RKO (cell line): ENCODE measurements at places on chromosomes 13 and 19.
A peak's percentile ranks its signal among the peaks of the same experiment; 100 is the strongest.

GRCh38 chr13:44833626-44834025 lies 155.6 kb downstream of the NUFIP1 start:
- no peak for DNase-seq

DNA sequence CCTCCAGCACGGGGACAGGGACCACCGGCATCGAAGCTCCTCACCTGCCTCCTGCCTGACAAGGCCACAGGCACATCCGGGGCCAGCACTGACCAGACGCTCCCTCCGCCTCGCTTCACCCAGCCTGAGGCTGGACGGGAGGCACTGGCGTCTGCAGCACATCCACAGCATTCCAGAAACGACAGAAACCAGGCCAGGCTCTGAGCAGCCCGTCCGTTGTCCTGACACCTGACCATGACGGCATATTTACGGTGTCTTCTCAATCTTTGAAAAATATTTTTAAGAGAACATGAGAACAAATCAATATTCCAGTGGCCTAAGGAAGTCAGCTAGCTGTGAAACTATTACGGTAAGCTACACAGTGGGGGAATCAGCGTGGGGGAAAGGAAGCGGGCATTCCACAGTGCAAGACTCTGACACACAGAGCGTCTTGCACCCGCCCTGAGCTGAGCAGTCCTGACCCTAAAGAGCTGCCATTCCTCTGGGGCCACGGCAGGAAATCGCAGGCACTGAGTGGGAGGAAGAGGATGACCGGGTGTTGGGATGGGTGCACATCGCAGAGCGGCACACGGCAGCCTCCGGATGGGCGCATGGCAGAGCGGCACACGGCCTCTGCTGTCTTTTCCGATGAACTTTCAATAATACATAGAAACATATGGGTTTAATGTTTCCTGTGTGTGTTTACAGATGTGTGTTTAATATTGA lies 26.8 kb downstream of the RASA3 start:
- DNase-seq: no peak

GRCh38 chr13:24865163-24865953 lies 101.4 kb downstream of the RNF17 start:
- peak; percentile 34 for DNase-seq

GRCh38 chr19:35562336-35562735 lies 1.1 kb downstream of the ATP4A start:
- DNase-seq: no peak

DNA sequence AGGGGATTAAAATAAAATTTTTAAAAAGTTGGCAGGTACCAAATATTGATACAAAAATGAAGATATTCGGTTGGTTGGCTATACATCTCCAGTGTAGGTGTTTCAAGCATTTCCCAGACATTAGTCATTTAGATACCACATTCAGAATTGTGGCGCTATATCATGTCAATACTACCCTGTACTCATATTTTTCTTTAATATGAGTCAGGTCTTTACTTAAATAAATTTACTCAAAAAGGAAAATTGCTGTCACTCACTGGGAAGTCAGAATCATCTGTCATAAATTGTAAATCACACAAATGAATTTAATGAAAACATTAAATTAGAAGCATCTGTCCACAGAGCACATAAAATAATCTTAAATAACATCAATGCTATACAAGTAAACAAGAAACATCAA lies 134.2 kb downstream of the TSHZ3 start:
- peak; percentile 30 for DNase-seq

DNA sequence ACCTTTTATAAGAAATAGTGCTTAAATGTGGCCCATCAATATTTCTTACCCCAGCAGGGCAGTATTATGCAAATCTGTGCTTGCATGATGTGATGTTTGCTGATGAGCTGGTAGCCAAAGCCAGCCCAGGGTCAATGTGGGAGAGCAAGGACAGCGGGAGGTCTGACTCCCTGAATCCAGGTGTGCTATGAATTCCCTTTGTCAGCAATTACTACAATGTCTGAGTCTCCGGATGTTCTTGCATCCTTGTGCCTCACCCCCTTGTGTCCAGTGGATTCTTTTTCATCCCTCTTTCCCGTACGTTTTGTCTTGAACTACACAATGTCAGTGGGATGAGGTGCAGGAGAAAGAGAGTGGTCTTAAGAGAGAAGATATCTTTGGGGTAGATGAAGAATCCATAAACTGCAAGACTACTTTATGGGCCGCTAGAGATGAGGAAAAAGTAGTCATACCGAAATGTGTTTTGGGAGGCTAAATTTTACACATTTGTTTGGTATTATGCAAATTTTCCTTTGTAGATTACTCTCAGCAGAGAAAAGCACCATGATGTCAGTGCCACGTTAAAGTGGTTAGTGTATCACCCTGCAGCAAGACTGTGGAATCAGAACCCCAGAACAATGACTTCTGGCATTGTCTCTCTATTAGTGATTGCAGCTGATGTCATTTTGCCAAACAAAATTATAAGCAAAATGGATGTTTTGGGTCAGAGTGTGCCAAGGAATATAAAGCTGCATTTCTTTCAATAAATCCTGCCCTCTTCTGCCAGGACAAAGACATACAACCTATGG lies 53.5 kb upstream of the TSHZ3 start:
- DNase-seq: no peak

GRCh38 chr13:66745307-66745706 lies 484.8 kb downstream of the PCDH9 start:
- DNase-seq: no peak

DNA sequence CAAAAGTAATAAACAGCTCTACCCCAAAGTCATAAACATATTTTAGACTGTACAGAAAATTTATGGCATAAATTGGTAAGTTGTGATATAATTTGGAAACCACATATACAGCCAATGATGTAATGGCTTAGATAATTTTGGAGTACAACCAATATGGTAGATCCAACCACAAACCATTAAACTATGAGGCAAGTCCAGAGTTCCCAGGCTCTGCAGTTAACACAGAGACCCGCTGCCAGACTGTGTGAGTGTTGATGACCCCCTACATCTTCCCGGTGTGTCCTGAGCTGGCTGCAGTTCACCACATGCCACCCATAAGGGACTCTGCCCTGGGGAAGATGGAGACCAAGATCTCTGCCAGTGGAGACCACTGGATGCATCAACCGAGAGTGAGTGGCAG lies 9.9 kb upstream of the SERPINE3 start:
- no peak for DNase-seq

DNA sequence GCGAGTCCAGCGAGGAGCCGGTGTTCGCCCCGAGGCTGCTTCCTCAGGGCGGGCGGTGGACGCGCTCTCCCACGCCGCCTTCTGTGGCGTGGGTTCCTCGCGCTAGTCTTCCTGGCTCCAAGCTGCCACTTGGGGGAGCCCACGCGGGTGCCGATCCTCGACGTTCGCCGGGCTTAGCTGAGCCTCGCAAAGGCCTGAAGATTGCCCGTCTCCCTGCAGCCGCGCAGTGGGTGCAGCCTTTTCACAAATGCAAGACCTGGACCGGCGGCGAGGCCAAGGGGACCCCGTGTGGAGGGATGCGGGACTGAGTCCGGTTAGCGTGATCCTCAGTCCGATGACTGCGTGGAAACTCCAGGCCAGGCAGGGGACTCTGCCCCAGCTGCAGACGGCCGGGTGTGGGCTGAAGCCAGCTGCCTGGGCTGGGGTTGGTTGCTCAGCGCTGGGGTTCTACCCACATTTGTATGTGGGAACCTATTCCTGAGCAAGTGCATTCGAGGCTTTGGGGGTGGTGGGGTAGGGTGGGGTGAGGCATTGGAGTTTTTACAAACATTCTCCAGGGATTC lies 16.6 kb upstream of the LRP3 start:
- DNase-seq: peak; percentile 75

- no peak for DNase-seq
Observed at GRCh38 chr13:41231786-41232185, 31.6 kb downstream of the MTRF1 start.

DNA sequence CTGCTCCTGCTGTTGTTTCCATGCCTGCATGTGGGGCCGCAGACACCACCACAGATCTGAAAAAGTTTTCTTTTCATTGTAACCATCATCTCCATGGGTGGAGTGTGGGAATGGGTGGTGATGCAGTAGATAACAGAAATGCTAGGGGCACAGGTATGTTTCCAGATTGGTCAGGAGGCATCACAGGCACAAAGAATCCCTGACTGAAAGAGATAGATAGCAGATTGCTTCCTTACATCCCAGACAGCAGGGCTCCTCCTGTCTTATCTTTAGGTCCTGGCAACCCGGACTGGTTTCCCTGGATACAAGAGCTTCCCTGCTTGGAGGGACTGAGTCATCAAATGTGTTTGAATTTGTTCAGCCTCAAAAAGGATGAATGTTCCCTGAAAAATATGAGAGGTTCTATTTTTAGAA lies 1937.6 kb downstream of the PCDH9 start:
- DNase-seq: peak; percentile 52

GRCh38 chr19:34145741-34146202 lies 26.5 kb upstream of the LSM14A start:
- peak; percentile 60 for DNase-seq

DNA sequence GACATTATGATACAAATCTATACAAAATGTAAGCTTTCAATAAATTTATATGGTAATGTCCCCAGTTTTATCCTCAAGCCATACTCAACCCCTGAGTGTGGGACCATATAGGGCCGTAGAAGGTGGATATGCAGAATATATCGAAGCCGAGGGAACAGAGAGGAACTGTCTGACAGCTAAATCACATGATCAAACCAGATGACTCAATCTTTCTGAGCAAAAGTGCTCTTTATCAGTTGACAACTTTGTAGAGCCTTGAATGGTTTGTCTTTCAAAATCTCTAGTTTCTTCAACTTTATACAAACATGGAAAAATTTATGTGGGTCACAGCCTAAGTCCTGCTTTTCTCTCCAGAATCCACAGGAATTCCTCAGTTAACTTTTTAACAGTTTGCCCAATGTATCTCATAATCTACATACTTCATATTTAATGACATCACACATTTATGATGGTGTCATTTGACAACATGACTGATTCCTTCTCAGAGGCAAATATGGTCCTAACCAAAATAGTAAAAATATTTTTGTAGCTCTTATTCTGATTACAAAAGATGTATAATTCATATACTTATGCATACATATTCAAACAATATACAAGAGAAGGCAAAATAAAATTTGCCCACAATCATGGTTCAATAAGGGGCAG lies 673.0 kb upstream of the GPC6 start:
- DNase-seq: no peak

GRCh38 chr19:40612831-40613689 lies 11.9 kb downstream of the LTBP4 start:
- DNase-seq: no peak

GRCh38 chr19:954672-955494 lies 29.0 kb downstream of the ARID3A start:
- no peak for DNase-seq

- DNase-seq: no peak
Observed at GRCh38 chr19:29375429-29376119, 150.2 kb upstream of the VSTM2B start.

DNA sequence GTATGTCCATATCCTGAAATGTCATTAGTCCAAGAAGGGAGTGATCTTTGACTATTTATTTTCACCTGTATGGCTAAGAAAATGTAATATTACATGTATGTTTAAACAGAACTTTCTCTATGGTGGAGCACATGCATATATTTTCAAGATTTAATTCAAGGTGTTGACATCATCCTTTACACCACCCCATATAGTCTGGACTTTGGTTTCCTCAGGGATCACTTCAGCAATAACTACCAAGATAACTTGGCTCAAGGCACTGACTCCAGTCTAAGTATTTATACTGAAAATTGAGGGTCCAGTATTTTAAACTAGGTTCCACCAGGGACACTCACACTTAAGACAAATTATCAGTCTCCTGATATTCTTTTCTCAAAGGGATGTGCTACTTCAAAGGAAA lies 660.6 kb downstream of the EFNB2 start:
- DNase-seq: no peak

DNA sequence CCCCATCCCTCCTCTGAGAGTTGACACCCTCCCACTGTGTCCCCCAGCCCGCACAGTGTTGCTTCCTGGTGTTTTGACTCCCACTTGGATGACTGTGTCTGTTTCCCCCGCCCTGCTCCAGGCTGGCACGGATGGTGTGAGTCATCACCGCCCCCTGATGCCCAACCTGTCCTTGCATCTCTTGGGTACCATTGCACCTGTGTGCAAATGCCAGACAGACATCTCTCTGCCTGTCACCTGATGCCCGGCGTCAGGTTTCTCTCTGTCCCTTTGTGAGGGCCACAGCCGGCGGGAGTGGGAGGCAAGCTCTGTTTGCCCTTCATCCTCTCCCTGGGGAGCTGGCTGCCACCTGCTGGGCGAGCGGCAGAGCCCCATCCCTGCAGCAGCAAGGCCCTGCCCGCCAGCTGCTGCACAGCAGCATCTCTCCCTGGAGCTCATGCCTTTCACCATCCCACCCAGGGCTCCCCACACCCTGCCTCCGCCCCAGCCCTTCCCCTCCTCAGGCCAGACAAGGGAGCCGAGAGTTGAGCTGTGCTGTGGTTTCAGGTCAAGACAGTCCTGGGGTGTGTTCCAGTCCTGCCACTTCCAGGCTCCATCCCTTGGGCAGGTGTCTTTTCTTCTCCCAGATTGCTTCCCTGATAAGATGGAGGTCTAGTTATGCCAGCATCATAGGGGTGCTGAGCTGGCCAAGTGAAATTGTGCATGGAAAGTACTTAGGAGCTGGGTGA lies 29.7 kb downstream of the NKPD1 start:
- no peak for DNase-seq

GRCh38 chr19:14555918-14556661 lies 15.8 kb downstream of the NDUFB7 start:
- peak; percentile 48 for DNase-seq

DNA sequence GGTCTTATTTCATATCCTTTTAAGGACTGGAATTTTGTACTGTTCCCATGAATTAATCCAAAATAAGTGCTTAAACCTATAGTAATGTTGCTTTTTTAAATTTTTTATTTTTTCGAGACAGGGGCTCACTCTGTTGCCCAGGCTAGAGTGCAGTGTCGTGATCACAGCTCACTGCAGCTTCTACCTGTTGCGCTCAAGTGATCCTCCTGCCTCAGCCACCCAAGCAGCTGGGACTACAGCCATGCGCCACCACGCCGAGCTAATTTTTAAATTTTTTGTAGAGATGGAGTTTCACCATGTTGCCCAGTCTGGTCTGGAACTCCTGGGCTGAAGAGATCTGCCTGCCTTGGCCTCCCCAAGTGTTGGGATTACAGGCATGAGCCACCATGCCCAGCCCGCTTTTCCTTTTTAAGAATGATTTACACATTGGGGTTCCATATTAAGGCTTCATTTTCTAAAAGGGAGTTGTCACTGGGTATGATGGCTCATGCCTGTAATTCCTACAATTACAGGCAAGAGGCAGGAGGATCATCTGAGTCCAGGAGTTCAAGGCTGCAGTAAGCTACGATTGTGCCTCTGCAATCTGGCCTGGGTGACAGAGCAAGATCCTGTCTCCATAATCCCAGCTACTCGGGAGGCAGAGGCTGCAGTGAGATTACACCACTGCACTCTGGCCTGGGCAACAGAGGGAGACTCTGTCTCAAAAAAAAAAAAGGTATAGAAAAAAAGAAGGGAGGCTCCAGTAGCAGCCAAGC lies 28.3 kb upstream of the AKT2 start:
- no peak for DNase-seq
